ENCODE measurements at places on chromosomes 2 and 18.

- DNase-seq: no peak
These were observed 11.7 kb upstream of the MSH6 start for GRCh38 chr2:47771211-47771610.

- no peak for DNase-seq
These were observed 25.9 kb downstream of the MALT1 start for GRCh38 chr18:58697146-58697545.

DNA sequence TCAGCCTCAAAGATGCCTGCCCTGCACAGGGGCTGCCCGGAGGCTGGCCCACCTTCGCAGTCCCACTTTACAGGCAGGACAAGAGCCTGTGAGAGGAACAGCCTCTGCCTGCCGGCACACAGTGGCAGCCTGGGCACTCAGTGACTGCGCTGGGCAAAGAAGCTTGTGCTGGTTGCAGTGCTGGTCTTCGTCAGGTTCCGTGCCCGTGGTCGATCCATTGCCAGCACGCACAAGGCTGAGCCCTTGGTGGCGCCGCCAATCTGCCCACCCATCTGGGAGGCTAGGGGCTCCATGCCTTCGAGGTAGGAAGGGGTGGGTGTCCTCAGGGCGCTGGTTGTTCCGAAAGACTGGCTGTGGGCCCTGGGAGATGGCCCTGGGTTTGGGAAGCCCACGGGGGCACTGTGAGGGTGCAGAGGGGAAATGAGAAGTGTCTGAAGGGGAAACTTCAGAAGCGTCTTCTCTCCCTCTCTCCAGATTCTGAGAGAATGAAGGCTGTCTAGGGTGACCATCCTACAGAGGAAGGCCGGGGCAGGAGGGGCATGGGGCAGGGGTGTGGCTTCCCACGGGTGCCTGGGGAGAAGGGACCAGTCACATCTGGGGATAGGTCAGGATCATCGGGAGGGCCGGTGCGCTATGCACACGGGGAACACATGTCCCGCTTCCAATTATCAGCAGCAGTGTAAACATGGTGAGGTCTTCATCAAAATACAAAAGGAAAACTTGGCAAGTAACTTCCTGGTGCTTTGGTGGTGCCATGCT, 49.1 kb upstream of the HS6ST1 start:
- DNase-seq: no peak

GRCh38 chr18:48059455-48060010, 129.1 kb upstream of the SMAD2 start:
- no peak for DNase-seq

DNA sequence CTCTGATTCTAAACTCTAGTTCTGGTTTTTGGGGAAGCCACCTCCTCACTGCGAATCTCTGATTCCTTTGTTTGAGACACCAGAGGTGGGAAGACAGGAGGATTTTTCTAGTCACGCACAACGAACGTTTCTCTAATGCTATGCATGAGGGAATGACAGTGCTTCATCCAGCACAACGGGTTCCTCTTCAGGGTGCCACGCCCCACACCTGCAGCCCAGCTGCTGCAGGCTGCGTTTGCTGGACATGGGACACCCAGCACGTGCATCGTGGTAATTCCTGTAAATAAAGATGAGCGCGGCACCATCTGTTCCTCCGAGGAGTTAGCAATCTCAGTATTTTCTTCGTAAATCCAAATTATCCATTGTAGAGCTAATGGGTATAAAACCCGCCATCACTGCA, 37.5 kb upstream of the TPO start:
- DNase-seq: peak; percentile 22

DNA sequence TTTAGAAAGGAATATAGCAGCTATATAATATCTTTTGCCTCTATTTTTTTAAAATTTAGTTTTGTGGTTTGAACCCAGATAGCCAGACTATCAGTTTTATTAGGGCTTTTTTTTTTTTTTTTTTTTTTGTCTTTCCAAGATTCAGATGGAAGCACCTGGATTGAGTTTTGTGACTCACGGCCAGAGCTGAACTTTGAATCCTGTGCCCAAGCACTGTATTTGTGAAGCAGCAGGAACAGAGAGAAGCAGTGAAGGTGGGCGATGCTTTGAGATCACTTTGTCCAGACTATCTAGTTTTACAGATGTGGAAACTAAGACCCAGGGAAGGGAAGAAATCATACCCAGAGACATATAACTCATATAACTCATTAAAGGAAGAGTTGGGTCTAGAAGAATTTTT, 33.9 kb downstream of the RPL37A start:
- no peak for DNase-seq

GRCh38 chr2:127564429-127565260, 29.2 kb downstream of the MYO7B start:
- no peak for DNase-seq

DNA sequence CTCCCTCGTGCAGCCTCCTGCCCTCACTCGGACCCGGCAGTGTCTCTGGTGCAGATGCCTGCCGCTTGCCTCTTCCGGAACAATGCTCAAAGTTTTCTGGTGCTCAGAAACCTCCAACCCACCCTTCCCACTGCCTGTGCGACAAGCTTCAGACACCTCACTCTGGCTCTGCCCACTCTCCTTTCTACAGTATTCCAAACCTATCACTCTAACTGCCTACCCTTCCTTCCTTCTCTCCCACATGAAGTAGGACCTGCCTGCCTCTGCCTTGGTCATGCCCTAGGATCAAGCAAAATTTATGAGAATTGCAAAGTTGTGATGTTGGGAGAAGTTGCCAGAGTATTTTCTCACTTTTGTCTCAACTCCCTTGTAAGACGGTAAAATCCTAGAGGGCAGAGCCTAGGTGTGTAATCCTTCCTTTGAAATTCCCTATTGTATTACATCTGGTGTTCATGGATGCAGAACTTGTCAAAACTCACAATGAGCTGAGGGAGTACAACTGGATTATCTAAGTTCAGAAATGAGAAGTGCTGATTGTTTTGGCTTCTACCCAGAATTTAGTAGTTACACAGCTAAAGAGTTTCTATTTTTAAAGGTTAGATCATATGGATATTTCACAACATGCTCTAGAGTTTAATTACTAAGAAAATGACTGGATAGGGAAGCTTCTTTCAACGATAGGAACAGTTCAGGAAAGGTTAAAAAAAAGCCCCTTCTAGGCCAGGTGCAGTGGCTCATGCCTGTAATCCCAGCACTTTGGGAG, 7.2 kb downstream of the NPC1 start:
- DNase-seq: no peak

GRCh38 chr2:10811517-10811916, 1.1 kb downstream of the PDIA6 start:
- no peak for DNase-seq

GRCh38 chr2:73979021-73979420, 5.7 kb upstream of the TET3 start:
- no peak for DNase-seq

- no peak for DNase-seq
These were observed 46.8 kb upstream of the EML6 start for GRCh38 chr2:54676656-54677055.
